ENCODE measurements at places on chromosomes 6 and 20.
A peak's percentile ranks its signal among the peaks of the same experiment; 100 is the strongest.

DNA sequence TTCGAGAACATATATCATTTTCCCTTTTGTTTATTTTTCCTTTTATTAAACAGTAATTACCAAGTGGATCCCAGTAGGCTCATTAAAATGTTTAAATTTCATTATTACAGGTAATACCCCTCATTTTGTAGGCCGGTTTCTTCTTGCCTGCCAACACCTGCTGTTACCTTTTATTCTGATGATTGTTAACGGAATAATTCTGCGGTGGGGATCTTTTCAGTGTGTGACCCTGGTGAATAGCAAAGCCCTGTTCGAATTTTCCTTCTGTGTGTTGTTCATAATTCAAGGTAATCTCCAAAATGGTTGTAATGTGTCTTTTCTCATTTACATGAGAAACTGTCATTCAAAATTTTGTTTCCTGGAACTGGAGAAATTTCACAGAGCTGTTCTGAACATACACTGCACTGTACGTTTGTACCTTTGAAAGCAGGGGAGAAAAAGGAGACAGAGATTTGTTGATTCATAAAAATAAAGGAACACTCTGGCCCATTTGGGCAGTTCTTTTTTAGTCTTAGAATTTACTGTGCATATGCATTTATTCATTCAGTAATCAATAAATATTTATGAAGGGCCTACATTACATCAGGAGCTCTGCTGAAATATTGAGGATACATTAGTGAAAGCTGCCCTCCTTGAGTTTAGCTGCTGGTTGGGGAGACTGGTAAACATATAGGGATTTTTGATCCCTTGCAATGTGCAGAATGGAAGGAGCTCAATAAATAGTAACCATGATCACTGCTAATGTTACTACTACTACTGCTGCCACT lies 502.0 kb downstream of the QKI start:
- H3K36me3 ChIP-seq: no peaks in the 10 kb centered on the region
- H3K27me3 ChIP-seq: no peaks in the 10 kb centered on the region
- no peaks in the 10 kb centered on the region for H3K4me1 ChIP-seq
- no peak overlapping the region for H3K27ac ChIP-seq
- no peak overlapping the region for H3K4me3 ChIP-seq

DNA sequence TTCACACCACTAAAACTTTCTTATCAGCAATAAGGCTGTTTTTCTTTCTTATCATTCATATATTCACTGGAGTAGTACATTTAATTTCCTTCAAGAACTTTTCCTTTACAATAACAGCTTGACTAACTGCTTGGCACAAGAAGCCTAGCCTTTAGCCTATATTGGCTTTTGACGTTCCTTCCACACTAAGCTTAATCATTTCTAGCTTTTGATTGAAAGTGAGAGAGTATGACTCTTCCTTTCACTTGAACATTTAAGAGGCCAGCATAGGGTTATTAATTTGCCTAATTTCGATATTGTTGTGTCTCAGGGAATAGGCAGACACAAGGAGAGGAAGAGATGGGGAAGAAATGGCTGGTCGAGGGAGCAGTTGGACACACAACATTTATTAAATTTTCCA lies 23.6 kb downstream of the THEMIS start:
- no peaks in the 10 kb centered on the region for H3K27me3 ChIP-seq
- H3K27ac ChIP-seq: no peak overlapping the region
- H3K4me1 ChIP-seq: peaks cover 2% of the 10 kb centered on the region
- no peaks in the 10 kb centered on the region for H3K36me3 ChIP-seq

- no peaks in the 10 kb centered on the region for H3K27me3 ChIP-seq
- H3K36me3 ChIP-seq: no peaks in the 10 kb centered on the region
- H3K4me3 ChIP-seq: no peak overlapping the region
- peak overlapping the region; percentile 32 for H3K27ac ChIP-seq
- peak; percentile 85 for DNase-seq
Measured at GRCh38 chr6:32118782-32119628, 9.0 kb downstream of the ATF6B start.

DNA sequence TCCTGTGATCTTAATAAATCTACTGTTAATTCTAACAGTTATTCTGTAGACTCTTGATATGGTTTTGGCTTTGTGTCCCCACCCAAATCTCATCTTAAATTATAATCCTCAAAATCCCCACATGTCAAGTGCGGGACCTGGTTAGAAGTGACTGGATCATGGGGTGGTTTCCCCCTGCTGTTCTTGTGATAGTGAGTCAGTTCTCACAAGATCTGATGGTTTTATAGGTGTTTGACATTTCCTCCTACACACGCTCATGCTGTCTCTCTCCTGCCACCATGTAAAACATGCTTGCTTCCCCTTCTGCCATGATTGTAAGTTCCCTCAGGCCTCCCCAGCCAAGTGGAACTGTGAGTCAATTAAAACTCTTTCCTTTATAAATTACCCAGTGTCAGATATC lies 10.5 kb upstream of the EPB41L2 start:
- H3K4me3 ChIP-seq: no peak overlapping the region
- H3K27me3 ChIP-seq: no peaks in the 10 kb centered on the region
- no peak overlapping the region for H3K27ac ChIP-seq
- no peaks in the 10 kb centered on the region for H3K36me3 ChIP-seq

- H3K27ac ChIP-seq: no peak overlapping the region
- DNase-seq: no peak
- H3K4me1 ChIP-seq: no peaks in the 10 kb centered on the region
- H3K27me3 ChIP-seq: no peaks in the 10 kb centered on the region
- H3K4me3 ChIP-seq: no peak overlapping the region
Measured at GRCh38 chr6:12208190-12208589, 82.0 kb upstream of the EDN1 start.

- H3K4me1 ChIP-seq: no peaks in the 10 kb centered on the region
- H3K27ac ChIP-seq: no peak overlapping the region
- H3K27me3 ChIP-seq: no peaks in the 10 kb centered on the region
- H3K36me3 ChIP-seq: no peaks in the 10 kb centered on the region
Measured at GRCh38 chr20:433300-433975, 25.3 kb downstream of the RBCK1 start.

GRCh38 chr6:56757588-56757984 lies 114.9 kb upstream of the DST start:
- H3K4me1 ChIP-seq: peaks cover 5% of the 10 kb centered on the region
- H3K27me3 ChIP-seq: no peaks in the 10 kb centered on the region
- H3K4me3 ChIP-seq: no peak overlapping the region
- H3K36me3 ChIP-seq: no peaks in the 10 kb centered on the region
- H3K27ac ChIP-seq: no peak overlapping the region

GRCh38 chr6:126181173-126181741 lies 158.7 kb upstream of the CENPW start:
- H3K4me3 ChIP-seq: no peak overlapping the region
- no peak overlapping the region for H3K27ac ChIP-seq
- H3K27me3 ChIP-seq: no peaks in the 10 kb centered on the region
- no peaks in the 10 kb centered on the region for H3K36me3 ChIP-seq
- no peaks in the 10 kb centered on the region for H3K4me1 ChIP-seq

DNA sequence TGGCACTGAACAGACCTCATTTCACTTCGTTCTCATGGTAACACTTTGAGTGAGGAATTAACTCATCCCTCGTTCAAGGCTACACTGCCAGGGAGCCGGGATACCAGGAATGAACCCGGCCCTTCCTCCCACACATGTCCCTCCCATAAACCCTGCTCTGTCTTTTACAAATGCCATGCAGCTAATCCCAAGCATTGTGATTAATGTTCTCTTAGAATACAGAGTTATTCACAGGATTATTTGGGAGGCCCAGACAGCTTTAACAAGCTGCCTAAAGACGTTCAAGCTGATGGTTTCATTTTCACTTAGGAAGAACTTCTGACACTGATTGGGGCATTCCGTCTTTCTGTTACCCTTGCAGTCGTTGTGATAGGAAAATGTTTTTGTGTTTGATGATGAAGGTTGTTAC lies 42.5 kb upstream of the CD83 start:
- no peak overlapping the region for H3K27ac ChIP-seq
- H3K4me1 ChIP-seq: peaks cover 4% of the 10 kb centered on the region
- H3K4me3 ChIP-seq: peak overlapping the region; percentile 35
- H3K27me3 ChIP-seq: no peaks in the 10 kb centered on the region
- peak; percentile 27 for DNase-seq

DNA sequence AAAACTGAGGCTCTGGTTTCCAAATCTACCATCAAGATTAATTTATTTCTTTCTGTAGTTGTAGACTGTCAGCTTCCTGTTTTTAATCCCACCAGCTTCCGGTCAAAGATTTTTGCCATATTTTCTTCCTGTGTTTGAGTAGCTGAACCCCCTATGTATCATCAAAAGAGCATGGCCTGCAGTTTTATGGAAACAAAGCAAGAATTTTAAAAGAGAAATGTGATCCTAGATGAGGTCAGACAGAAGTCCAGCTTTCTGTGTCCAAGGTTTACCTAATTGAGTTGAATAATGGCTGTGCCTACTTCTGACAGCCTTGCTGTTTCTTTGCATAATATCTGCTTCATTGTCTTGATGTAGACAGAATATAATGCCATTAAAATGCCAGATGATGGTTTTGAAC lies 163.7 kb downstream of the CARMIL1 start:
- no peak for DNase-seq
- H3K4me3 ChIP-seq: no peak overlapping the region
- no peaks in the 10 kb centered on the region for H3K27me3 ChIP-seq
- H3K36me3 ChIP-seq: no peaks in the 10 kb centered on the region

- no peaks in the 10 kb centered on the region for H3K36me3 ChIP-seq
- no peak for DNase-seq
- no peak overlapping the region for H3K4me3 ChIP-seq
- peaks cover 4% of the 10 kb centered on the region for H3K4me1 ChIP-seq
- H3K27me3 ChIP-seq: no peaks in the 10 kb centered on the region
- no peak overlapping the region for H3K27ac ChIP-seq
Measured at GRCh38 chr6:170140129-170140528, 150.7 kb downstream of the DLL1 start.

DNA sequence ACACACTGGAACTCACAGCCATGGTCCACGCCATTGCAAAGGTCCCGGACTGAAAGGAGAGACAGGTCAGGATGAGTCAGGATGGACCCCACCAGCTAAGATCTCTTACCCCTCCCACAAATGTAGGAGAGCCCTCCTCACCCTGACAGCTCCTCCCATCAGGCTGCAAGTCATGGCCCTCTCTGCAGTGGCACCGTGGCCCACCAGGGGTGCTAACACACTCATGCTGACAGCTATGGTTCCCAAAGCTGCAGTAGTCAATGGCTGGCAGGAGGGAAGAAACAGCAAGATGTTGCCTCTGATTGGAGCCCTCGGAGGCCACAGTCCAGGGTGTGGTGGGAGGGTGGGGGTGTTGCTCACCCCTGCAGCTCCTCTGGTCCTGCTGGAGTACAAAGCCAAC lies 5.7 kb upstream of the RBPJL start:
- H3K27ac ChIP-seq: no peak overlapping the region
- no peaks in the 10 kb centered on the region for H3K27me3 ChIP-seq
- no peak overlapping the region for H3K4me3 ChIP-seq
- no peaks in the 10 kb centered on the region for H3K36me3 ChIP-seq
- no peaks in the 10 kb centered on the region for H3K4me1 ChIP-seq

GRCh38 chr6:165695722-165696515 lies 32.9 kb upstream of the PDE10A start:
- H3K4me1 ChIP-seq: no peaks in the 10 kb centered on the region
- no peak overlapping the region for H3K27ac ChIP-seq
- H3K36me3 ChIP-seq: no peaks in the 10 kb centered on the region
- no peak overlapping the region for H3K4me3 ChIP-seq
- DNase-seq: no peak

DNA sequence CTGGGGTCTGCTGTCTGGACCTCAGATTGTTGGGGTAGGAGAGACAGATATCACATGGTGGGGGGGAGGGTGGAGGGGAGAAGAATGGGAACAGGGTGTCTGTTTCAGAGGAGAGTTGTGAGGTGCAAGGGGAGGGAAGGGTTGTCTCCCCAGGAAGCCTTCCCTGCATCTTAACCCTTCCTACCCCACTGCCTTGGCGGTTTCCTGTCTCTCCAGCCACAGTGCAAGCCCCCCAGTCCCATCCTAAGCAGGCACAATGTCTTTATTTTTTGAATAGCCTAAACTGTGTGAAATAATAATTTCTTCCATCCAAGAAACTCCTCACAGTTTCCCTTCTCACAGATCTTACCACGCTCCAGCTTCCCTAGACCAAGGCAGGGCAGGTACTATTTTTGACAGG lies 3.5 kb downstream of the FOXP4 start:
- H3K27ac ChIP-seq: no peak overlapping the region
- H3K36me3 ChIP-seq: no peaks in the 10 kb centered on the region
- no peak for DNase-seq
- no peaks in the 10 kb centered on the region for H3K27me3 ChIP-seq
